HS-5 (cell line): ENCODE measurements at places on chromosomes 13 and 19.

DNA sequence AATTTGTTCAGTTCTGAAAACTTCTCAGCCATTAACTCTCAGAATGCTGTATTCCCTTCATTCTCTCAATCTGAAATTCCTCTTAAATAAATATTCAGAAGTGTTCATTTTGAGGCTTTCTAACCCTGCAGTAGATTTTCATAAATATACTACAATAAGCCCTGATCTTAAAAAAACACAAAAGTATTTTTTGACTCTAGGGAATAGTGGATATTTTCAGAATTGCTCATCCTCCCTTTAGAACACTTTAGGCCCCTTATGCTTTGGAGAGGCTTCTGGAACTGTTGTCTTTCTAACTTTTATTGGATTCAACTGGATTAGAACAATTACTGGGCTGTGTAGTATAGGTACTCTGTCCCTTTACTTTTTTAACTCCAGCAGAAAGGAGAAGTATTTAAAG, 1662.6 kb upstream of the MIR17HG start:
- no peak for DNase-seq

GRCh38 chr19:43555185-43555770, 20.0 kb downstream of the XRCC1 start:
- DNase-seq = no peak

DNA sequence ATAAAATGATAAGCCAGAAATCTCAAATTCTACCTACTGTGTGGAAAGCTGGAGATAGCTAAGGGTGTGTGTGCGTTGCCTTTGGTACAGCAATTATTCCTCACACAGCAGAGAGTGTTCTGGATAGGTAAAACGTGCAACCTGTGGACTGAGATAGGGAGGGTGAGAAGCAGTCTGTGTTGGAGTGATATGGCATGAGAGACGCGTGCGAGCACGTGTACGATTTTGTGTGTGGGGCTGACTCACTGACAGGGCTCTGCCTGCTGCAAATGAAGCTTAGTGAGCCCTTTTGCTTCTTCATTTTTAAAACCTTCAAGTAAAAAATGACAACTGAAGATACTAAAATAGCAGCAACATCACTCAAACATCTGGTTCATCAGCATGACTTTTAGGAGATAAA, 35.7 kb upstream of the SLC10A2 start:
- DNase-seq = no peak

DNA sequence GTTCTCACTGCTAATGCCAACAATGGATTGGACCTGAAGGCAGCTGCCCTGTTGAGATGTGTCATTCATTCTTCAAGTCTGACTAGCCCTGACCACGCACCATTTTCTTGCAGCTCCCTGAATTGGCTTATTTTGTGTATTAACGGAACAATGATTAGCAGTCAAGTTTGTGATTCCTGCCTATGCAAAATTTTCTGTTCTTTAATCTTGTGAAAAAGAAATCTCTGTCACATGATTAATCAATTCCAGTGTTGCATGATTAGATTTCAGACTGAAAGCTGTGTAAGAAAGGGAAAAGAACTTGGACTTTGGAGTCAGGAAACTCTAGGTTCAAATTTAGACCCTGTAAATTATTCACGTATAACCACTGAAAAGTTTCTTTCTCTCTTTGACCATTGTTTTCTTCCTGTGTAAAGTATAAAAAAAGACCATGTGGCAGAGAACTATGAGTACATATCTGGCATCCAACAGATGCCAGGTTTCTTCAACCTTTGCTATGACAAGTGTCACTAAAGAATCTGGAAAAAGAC, 64.5 kb upstream of the SLC10A2 start:
- DNase-seq = no peak

DNA sequence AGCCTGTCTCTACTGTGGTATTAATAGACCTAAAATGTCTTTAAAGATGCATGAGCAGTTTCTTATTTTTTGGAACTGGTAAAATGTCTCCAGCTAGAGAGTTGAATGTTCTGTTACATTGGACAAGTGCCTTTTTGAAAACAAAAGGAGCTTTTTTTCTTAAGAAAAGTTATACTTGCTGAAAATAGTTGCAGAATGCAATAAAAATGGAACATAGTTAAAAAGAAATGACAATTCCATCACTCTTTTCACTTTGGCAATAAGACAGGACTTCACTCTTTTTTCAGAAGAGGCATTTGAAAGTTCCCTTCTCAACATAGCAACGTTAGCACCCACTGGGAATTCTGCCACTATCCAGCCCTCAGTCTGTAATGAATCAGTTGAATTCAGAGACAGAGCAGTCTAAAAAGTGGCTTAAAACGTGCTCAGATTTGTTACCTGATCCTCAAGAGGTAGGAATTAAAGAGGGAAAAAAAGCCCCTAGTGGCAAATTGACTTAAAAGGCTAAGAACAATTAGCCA, 10.1 kb downstream of the RGCC start:
- DNase-seq = no peak

GRCh38 chr19:7817801-7818200, 12.2 kb upstream of the EVI5L start:
- no peak for DNase-seq

DNA sequence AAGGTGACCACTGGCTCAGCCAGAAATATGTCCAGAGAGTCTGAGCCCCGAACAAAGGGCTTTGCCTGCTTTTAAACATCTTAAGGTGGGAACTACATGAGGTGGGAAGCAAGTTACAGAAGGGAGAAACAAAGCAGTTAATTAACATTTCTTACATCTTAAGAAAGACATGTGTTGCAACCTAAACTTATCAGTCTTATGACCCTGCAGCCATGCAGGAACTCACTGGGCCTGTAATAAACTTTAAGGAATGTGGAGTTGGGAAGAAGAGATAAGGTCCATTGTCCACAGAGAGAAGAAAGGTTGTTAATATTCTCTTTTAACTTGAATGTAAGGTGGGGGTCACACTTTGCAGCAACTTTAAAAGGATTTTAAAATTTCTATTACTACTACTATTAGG, 46.8 kb upstream of the CYP2A7 start:
- no peak for DNase-seq

GRCh38 chr19:1408300-1409203, 1.2 kb downstream of the DAZAP1 start:
- no peak for DNase-seq

DNA sequence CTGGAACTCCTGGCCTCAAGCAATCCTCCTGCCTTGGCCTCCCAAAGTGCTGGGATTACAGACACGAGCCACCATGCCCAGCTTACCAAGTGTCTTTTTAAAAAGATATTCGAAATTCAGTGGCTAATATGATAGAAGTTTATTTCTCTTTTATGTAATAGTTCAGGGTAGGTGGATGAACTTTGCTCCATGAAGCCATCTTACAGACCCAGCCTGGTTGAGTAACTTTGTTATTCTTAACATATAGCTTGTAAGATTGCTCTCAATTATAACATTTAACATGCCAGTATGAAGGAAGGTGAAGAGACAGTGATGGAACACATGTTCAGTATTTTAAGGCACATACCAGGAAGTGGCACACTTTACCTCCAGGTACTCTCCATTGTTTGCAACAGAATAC, 42.4 kb downstream of the ZIC2 start:
- no peak for DNase-seq

DNA sequence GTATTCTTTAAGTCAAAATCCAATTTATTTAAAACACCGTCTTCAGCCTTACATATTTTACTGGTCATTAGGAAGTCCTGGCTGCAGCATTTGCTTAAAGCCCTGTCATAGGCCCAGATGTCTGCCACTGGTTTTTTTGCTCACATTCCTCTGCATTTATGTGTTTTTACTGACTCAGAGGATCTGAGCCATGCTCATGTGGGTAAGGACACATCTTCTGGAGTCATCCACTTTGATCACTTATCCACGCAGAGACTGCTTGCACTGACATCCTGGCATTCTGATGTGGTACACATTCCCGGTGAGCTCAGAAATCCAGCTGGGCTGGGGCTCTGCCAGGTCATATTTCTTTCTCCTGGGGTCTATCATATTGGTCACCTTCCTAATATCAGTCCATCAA, 531.7 kb upstream of the ARGLU1 start:
- peak; percentile 22 for DNase-seq

DNA sequence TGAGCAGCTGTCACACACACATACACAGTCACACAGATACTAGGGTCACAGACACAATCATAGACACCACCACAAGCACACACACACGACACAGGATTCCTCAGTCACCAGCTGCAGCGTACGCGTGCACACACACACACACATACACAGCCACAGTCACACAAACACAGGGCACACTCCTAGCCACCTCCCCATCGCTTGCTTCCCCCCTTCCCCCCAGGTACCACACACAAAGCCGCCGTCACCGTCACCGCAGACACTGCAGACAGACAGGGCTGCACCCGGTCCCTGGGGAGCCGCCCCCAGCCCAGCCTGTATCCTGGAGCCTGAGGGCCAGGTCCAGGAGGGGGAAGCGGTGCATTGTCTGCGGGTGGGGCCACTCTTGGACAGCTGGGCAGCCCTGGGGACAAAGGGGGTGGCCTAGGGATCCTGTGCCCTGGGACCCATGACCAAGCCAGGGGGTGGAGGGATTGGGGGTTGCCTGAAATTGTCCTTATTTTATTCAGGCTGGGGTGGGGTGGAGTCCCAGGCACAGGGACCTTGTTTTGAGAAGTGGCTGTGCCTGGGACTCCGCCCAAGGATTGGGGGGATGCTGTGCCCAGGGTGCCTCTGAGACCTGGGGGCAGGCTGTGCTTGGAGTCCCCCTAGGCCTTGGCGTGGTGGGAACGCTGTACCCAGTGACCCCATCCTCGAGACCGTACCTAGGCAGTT, 957 bp downstream of the NUMBL start:
- DNase-seq = no peak

DNA sequence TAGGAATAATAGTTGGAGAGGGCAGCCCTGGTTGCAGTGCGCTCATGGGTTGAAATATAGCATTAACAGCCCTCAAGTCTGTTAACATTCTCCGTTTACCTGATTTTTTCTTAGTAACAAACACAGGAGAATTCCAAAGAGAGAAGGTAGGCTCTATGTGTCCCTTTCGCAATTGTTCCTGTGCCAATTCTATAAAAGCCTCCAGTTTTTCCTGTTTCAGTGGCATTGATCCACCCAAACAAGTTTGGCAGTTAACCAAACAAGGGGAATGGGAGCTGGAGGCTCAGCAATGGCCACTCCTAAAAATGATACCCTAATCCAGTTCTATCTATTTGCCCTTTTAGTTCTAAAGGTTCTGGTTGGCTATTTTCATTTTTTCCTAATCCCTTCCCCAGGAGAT, 151.6 kb downstream of the ZNF486 start:
- no peak for DNase-seq

GRCh38 chr19:48499316-48500090, 12.1 kb downstream of the LMTK3 start:
- DNase-seq = no peak

DNA sequence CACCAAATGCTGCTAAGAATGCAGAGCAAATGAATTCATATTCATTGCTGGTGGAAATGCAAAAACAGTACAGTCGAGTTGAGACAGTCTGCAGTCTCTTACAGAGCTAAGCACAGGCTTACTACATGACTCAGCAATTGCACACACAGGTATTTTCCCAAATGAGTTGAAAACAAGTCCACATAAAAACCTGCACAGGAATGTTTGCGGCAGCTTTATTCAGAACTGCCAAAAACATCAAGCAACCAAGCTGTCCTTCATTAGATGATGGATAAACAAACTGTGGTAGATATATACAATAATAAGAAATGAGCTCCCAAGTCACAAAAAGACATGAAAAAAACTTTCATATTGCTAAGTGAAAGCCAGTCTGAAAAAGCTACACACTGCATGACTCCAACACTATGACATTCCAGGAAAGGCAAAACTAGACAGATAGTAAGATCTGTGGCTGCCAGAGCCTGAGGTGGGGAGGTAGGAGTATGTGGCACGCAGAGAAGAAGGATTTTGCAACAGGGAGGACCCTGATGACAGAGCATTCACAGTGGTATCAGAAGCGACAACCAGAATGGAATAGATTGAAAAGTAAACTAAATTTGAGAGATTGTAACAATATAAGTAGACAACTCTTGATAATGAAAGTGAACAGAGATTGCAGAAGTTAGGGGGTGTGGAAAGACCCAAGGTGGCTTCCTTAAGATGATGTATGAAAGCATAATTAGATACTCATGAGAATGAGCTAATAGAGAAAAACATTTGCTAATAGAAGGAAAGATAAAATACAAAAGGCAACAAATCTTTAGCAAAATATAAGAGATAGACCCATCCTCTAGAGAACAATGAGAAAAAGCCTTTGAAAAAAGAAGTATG, 52.7 kb downstream of the TSC22D1 start:
- DNase-seq = peak; percentile 2

GRCh38 chr13:39350461-39350881, 252.5 kb downstream of the LHFPL6 start:
- DNase-seq = no peak

DNA sequence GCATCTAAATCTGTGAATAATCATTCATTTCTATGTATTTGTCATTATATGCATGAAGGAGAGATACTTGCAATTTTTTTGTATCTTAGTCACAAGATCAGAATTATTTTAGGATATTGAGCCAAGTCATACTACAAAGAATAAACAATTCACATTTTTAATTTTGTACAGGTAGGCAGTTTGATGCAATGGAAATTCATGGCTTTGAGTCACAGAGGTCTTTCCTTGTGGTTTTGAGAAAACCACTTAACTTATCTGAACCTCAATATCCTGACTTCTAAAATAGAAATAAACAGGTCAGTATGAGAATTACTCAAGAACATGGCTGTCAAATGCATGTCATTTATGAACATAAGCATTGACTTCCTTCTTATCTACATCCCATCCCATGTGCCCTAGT, 221.4 kb upstream of the SLC10A2 start:
- peak; percentile 2 for DNase-seq

DNA sequence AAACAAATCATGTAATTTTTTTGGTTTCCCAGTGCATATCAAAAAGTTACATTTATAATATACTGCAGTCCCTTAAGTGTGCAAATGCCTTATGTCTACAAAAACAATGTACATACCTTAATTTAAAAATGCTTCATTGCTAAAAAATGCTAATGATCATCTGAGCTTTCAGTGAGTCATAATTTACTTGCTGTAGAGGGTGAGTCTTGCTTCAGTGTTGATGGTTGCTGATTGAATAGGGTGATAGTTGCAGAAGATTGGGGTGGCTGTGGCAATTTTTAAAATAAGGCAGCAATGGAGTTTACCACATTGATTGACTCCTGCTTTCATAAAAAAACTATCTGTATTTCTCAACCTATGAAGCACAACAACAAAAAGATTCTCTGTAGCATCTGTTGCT, 613.9 kb downstream of the TBC1D4 start:
- DNase-seq = no peak

- no peak for DNase-seq
These were observed 3.4 kb downstream of the SPRY2 start for GRCh38 chr13:80337288-80338081.

- DNase-seq = no peak
These were observed 5.3 kb downstream of the PDCD2L start for GRCh38 chr19:34409189-34410164.
